Cerebellar nuclear complex (tissue), 1 donor: ENCODE measurements at places on chromosomes 12 and 14.

- DNase-seq: no peak
These were observed 19.6 kb upstream of the TRAF3 start for GRCh38 chr14:102757646-102758045.

DNA sequence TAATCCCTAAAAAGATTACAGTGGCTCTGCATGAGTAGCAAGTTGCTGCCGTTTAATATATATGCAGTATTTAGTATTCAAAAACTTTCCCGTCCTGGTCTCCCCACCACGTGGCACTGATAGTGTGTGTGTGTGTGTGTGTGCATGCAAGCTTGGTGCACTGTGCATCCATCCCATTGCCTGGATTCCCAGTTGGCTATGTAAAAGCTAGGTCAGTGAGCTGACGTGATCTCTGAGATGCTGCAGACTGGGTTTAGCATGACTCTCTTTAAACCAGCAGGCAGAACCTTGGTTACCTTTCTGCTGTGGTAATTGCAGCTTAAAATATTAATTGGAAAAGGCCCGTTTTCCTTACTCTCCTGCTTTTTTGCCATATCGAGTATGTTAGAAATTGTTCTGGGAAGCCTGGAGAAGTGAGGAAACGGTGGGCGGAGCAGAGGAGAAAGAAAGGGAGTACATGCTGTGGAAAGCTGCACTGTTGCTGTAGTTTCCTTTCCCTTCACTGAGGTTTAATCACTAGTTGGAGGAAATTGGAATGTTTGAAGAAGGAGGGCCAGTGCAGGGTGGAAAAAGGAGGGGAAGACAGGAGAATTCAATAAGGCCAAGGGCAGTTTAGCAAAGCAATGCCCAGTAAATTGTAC, 4.0 kb upstream of the CNTN1 start:
- DNase-seq: no peak

- no peak for DNase-seq
These were observed 244.6 kb upstream of the MDGA2 start for GRCh38 chr14:47919997-47920396.

- no peak for DNase-seq
These were observed 77.5 kb downstream of the TGFB3 start for GRCh38 chr14:75904311-75904710.

- no peak for DNase-seq
These were observed 154.8 kb downstream of the PRKCH start for GRCh38 chr14:61476105-61476753.

- DNase-seq: no peak
These were observed 12.8 kb downstream of the ZFHX2 start for GRCh38 chr14:23538785-23539184.

GRCh38 chr12:52023976-52024688, 17.4 kb downstream of the TAMALIN start:
- DNase-seq: no peak

DNA sequence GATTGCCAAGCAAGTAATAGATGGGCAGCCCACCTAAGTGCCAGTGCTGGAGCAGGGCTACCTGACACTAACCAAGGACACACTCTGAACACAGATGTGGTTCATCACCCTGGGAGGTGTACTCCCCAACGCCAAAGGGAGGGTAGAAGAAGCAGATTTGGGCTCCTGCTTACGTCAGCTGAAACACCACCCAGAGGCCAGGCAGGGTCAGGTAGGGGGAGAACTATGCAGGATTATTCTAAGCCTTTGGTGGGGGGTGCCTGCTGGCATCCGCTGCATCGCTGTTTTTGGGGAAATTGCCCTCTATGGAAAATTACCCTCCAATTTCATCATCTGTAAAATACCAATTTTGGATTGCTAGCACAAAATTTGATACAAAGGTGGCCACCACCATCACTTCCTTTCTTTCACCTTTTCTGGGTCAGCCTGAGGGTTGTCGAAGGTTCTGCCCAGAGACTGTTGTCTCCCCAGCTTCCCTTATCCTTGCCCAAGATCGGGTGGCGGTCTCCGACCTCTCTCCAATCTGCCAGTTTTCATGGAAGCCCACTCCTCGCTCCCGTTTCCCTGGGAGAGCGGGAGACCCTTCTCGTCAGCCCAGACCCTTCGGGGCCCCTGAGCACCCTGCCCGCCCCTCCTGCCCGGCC, 535 bp downstream of the BIN2 start:
- DNase-seq: no peak

- no peak for DNase-seq
These were observed 1.6 kb upstream of the CDH24 start for GRCh38 chr14:23058654-23059504.

DNA sequence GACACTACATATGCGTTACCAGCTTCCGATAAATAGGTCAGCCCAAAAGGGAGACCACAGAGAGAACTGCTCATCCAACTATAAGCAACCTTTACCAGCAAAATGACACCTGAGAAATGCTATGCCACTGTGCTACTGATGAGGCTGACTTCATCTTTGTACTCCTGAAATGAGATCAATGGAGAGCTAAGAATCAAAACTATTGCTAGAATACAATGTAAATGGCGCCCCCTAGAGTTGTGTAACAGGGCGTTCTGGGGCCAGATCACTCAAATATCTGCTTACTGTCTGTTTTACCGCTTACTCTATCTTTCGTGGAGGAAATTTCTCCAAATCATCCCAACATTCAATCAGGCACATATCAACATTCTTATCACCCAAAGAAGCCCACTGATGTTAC, 4.6 kb downstream of the ZNF384 start:
- no peak for DNase-seq

- no peak for DNase-seq
These were observed 354.0 kb downstream of the NRXN3 start for GRCh38 chr14:78524196-78524595.

- no peak for DNase-seq
These were observed 42.5 kb upstream of the PPM1H start for GRCh38 chr12:62977418-62977817.

- DNase-seq: no peak
These were observed 9.1 kb upstream of the NKX2-8 start for GRCh38 chr14:36591482-36591881.

DNA sequence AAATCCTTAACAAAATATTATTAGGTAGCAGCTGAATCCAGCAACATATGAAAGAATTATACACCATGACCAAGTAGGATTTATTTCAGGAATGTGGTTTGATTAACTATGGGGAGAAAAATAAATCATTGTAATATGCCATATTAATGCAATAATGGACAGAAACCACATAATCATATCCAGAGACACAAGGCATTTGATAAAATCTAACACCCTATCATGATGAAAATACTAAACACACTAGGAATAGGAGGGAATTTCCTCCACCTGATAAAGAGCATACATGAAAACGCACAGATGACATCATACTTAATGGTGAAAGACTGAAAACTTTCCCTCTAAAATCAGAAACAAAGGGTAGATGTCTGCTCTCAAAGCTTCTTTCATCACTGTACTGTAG, 238.9 kb downstream of the PHLDA1 start:
- DNase-seq: no peak

DNA sequence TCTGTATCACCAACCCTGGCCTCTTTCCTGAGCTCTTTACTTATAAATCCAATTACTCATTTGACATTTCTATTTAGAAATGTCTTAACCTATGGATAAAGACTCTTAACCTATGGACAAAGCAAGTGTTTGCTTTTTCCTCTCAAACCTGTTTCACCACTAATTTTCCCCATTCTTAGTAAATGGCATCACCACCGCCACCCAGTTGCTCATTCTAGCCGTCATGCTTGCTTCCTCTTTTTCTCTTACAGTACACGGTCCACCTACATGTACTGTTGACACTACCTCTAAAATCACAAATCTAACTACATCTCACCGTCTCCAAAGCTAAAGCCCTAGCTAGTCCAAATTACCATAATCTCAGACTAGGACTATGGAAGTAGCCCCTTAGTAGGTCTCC, 60.0 kb downstream of the CAPS2 start:
- DNase-seq: no peak
